ENCODE measurements at places on chromosomes 4 and X.
A peak's percentile ranks its signal among the peaks of the same experiment; 100 is the strongest.

- DNase-seq, result no peak
These were observed 108.2 kb upstream of the ADRA2C start for GRCh38 chr4:3657902-3658529.

- no peak for DNase-seq
These were observed 134.8 kb downstream of the FRYL start for GRCh38 chr4:48645225-48645794.

DNA sequence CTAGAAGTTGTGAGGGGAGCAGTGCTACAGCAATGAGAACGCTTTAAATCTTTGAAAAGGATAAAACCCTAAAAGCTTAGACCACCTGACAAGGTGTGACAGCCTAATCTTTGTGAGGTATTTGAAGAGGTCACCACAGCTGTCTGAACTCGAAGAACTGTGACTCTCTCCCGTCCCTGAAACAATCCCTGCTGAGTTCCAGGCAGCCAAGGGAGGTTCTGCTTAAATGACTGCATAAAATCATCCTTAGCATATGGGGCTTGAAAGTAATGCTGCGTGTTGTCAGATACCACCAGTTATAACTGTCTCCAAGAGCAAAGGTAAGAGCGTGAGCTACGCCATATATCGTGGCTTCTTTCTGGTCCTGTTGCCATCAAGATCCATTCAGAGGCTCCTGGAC, 696.3 kb downstream of the PCDH7 start:
- no peak for DNase-seq

- peak; percentile 36 for DNase-seq
These were observed 13.6 kb upstream of the ABLIM2 start for GRCh38 chr4:8171984-8172924.

Measured in left colon (tissue), 2 donors.